ENCODE measurements at places on chromosomes 2 and 18.

DNA sequence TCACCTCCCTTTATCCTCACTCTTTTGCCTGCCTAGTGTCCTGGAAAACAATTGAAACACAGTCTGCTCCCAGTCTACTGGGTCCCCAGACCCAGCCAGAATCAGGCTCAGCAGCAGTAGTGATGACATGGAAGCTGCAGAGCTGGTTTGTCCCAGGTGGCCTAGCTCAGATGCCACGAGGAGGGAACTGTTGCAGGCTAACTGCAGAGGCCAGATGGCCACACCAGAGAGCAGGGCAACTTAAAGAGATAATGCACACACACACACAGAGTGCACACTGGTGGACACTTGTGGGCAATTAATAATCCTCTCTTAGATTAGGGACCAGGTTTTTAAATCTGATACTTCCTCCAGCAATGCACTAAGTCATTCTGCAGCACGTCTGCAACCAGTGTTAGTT is 42.4 kb downstream of the GYPC start:
- no peak for DNase-seq

- DNase-seq, result no peak
Measured at GRCh38 chr2:231394211-231395141, 1.0 kb upstream of the B3GNT7 start.

- peak; percentile 48 for DNase-seq
Measured at GRCh38 chr2:39128919-39129391, 8.1 kb upstream of the SOS1 start.

- DNase-seq, result no peak
Measured at GRCh38 chr2:175728032-175728431, 274.0 kb downstream of the LNPK start.

GRCh38 chr2:225010804-225011203 is 31.5 kb downstream of the DOCK10 start:
- no peak for DNase-seq

DNA sequence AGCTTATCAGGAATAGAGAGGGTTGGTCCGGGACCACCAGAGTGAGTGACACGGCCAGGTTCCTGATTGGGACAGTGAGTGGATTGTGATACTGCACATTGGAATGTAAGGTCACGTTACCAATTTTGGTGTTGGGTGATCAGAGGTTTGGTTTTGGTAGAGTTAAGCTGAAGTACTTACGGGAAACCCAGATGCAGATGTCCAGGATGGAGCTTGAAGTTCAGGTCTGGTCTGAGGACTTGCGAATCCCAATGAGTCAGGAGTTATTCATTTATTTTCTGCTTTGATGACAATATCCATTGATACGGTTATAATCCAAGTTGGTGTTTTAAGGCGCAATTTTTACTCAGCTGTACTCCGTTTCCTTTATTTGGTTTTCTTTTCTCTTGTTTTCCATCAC is 273.6 kb downstream of the ALPK2 start:
- no peak for DNase-seq

DNA sequence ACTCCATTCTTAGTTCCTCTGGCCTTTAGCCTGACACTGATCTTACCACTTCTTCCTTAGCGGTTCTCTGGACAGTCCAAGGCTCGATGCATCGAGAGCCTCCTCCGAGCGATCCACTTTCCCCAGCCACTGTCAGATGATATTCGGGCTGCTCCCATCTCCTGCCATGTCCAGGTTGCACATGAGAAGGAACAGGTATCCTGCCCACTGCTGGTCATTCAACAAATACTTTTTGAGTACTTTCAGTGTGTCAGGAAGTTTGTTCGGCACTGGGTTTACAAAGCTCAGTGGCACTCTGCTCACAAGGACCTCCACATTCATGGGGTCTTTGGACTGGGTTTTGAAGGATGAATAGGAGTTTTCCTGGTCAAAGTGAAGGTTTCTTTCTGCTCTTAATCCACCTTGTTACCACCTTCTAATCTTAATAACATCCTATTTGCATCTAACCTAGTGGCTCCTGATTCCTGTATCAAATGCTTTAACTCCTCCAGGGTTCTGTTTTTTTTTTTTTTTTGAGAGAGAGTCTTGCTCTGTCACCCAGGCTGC is 25.8 kb downstream of the GCKR start:
- no peak for DNase-seq

DNA sequence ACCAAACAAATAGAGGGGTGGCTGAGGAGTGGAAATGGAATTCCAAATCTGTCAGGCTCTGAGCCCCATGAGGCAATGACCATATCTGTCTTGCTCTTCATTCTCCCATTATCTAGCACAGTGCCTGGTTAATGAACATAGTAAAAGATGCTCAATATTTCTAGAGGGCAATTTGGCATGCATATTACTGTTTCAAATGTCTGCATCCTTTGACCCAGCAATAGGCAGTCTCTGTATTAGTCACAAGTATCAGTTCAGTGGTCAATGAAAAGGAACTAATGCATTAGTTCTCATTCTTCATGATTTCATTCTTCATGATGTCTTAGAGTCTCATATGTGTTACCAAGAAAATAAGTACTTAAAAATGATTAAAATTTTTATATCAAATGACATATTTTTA is 28.4 kb upstream of the MALL start:
- DNase-seq, result no peak

DNA sequence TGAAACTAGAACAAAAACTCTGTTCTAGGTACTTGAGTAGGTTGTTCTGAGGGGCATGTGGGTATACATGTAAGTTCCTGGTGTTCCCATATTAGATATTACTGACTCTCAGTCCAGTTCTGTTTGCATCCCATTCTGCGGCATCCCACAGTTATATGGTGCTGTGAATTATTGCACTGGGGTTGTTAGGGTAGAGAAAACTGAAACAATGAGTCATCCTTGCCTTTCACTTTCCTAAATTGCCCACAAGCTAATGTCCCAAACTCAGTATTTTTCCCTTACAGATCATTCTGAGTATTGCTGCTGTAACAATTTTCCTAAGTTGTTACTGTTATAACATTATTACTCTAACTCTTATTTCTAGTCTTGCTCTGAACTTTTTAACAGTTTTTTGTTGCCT is 3.0 kb downstream of the WDR75 start:
- no peak for DNase-seq

- DNase-seq, result no peak
Measured at GRCh38 chr2:150339951-150340350, 147.5 kb downstream of the RND3 start.
